Stimulated activated CD8-positive, alpha-beta memory T cell treated with anti-CD3 and anti-CD28 coated beads, Interleukin-7, amount 100 ng/mL, for 4 hours (primary cell): ENCODE measurements at places on chromosomes 5 and 9.

- no peak for DNase-seq
These were observed 37.0 kb upstream of the PSD2 start for GRCh38 chr5:139758510-139759075.

- no peak for DNase-seq
These were observed 132.0 kb downstream of the MLLT3 start for GRCh38 chr9:20490246-20490834.

DNA sequence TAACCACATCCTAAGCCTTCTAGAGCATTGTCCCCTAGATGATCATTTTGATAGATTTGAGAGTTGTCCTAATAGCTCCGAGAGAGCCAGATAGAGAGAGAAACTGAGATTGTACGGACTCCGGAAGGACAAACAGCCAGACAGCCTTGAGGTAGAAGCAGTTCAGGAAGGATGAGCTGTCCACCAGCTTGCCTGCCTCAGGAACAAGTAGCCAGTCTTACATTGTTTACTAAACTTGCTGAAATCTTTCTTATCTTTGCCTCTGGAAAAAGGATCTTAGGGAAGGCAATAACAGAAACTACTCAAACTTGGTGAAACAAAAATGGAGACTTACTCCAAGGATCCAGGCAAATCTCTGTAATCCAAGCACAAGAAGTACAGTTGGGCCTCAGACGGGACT lies 39.0 kb upstream of the SAP30L start:
- no peak for DNase-seq

- no peak for DNase-seq
These were observed 764.1 kb upstream of the ARRDC3 start for GRCh38 chr5:92147266-92147665.

DNA sequence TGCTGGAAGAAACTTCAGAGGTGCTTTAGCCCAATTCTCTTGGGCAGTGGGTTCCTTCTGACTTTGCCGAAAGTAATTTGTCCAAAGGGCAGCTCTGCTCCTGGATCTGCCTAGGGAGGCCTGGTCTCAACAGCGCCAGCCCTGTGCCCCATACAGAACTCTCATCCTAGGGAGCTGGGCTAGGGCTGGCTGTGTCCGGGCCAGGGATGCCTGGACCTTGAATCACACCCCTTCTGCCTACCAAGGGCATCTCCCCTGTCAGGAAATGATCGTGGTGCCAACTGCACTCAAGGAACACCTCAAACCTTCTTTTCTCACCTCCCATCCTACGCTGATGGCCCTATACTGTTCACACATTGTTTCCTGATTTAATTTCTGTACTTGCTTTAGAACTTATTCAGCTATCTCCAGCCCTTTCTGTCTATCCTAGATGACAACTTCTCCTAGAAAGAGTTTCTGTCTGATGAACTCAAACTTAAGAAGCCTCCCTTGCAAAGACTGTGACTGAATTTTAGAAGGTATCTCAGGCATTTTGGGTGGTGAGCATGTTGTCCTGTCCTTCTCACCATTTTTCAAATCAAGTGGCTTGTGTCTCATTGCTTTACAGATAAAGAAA lies 37.4 kb upstream of the NFIB start:
- DNase-seq, result no peak

GRCh38 chr5:123960526-123960925 lies 448.5 kb downstream of the CSNK1G3 start:
- no peak for DNase-seq

DNA sequence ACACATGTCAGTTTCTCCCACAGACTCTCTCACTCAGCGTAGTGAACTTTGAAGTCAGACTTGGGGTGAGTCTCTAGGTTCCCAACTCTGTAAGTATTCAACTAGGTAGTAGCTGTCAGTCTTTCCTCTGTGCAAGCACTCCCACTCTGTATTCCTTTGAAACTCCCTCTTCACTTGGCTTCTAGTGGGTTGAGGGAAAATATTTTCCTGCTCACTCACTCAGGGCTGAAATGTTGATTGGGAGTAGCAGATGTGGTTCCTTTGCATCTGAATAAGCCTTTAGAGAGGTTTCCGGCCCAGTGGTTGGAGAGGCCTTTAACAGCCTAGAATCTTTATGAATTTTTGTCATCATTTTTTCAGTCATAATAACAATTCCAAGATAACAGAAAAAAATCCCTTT lies 18.1 kb upstream of the ARRDC3 start:
- no peak for DNase-seq

DNA sequence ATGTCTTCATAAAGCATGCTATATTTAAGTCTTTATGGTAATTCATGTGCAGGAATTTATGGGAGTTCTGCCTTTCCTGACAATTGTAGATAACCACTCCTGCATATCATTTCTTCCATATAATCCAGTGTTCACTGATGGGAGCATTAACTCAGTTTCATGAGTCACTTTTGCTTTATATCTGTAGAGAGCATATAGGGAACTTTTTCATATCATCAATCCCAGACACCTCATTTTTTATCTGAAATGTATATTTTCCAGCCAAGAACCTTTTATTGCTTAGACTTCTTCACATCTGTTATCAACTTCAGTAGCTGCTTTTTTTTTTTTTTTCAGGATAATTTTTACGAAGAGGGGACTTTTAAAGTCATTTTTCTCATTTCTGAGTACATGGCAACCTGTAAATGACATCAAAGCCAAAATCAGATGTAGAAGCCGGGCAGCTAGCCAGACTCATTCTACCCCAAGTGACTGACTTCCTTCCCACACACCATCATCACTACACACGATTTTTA lies 41.1 kb downstream of the NFX1 start:
- DNase-seq, result no peak

GRCh38 chr5:117077142-117077541 lies 502.5 kb upstream of the SEMA6A start:
- DNase-seq, result no peak

DNA sequence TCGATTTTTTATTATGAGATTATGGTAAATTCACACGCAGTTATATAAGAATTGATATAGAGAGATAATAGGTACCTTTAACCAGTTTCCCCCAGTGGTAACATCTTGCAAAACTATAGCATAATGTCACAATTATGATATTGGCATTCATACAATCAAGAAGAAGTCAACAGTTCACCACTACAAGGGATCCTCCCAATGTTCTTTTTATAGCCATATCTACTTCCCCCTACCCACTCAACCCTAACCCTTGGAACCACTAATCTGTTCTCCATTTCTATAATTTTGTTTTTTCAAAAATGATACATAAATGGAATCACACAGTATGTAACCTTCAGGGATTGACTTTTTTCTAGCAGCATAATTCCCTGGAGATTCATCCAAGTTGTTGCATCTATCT lies 9.8 kb downstream of the ACTL7B start:
- DNase-seq, result no peak
